GM23338 (cell line): ENCODE measurements at places on chromosomes 16 and 17. TPM values are rescaled to one million over a fixed set of nuclear protein-coding genes. Genes with fewer than 3 reads are reported as not detected.

SLC46A1 gene
- total RNA-seq = 12.5 and 12.7 TPM in 2 replicates

CTRB2 gene
- total RNA-seq = not detected in 2 replicates

ZNF597 gene
- 2.4 and 3.8 TPM in 2 replicates for total RNA-seq

DOC2A gene
- total RNA-seq = 7.5 and 10.0 TPM in 2 replicates

CES4A gene
- total RNA-seq = 0.10 and 0.39 TPM in 2 replicates

CCDC78 gene
- total RNA-seq = 3.5 and 12.6 TPM in 2 replicates

NPIPA2 gene
- 3.7 and 6.7 TPM in 2 replicates for total RNA-seq

HOXB1 gene
- total RNA-seq = not detected in 2 replicates

RNF222 gene
- 0.07 and 0.31 TPM in 2 replicates for total RNA-seq

MAPT gene
- total RNA-seq = 1.1 and 1.7 TPM in 2 replicates

HDAC5 gene
- 71.1 and 86.9 TPM in 2 replicates for total RNA-seq

SMTNL2 gene
- 1.7 and 4.3 TPM in 2 replicates for total RNA-seq

CACNG3 gene
- total RNA-seq = 0.12 TPM in 1 of 2 replicates, not detected in the other

ZDHHC1 gene
- 2.3 and 2.7 TPM in 2 replicates for total RNA-seq

FBXO39 gene
- total RNA-seq = 0.19 TPM in 1 of 2 replicates, not detected in the other
